Jurkat, Clone E6-1 (cell line): ENCODE measurements at places on chromosomes 12 and 14.

GRCh38 chr12:132689227-132689626 lies 1.8 kb downstream of the PXMP2 start:
- DNase-seq = no peak

- no peak for DNase-seq
Observed at GRCh38 chr12:52291267-52291935, at the start of gene KRT81. Gene KRT81 (minus strand): TSS chr12:52291534. CDS start chr12:52291465, 69 bp downstream.

DNA sequence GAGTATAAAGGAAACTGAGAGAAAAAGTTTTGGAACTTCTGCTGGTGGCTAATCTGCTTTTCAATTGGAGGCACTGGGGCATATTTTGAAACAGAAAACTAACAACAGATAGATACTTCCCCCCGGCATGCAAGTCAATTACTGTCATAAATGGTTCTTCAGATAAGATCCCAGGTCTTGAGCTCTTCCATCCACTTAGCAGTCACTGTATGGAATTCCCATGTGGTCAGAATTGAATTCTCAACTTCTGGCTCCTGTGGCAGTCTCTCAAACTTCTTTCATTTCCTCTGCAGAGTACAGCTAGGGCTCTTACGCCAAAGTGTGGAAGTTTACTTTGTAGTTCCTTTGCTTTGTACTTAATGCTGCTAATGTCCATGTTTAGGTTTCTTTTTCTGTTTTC lies 452.2 kb downstream of the IPO8 start:
- DNase-seq = no peak

DNA sequence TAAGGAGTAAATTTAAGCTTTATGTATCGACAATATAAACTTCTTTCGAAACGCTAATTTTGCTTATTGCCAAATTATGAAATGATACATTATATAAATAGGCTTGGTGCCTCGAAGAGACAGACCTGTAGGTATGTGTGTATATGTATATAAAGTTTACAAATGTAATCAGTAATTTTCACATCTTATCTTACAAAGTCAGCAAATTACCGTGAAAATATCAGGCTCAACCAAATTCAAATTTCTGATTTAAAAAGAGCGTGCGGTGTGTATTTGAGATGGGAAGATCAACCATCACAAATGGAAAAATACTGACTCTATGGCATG lies 605 bp downstream of the ZCRB1 start:
- DNase-seq = no peak

DNA sequence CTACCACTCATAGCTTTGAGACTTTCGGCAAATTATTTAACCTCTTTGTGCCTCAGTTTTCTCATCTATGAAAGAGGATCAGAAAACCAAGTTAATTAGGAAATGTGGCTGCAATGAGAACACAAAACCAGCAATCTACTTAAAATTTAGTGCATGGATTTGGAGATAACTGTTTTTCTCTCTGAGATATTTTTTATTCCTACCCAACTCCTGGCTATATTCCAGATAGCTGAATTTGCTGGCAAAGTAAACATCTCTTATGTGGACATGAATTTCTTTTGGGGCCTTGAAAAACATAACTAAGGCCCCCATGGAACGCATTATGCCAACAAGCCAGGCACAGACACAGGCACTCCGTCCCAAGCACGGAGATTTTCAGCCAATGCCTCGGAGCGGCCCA lies 53.4 kb upstream of the FOXN3 start:
- DNase-seq = no peak

DNA sequence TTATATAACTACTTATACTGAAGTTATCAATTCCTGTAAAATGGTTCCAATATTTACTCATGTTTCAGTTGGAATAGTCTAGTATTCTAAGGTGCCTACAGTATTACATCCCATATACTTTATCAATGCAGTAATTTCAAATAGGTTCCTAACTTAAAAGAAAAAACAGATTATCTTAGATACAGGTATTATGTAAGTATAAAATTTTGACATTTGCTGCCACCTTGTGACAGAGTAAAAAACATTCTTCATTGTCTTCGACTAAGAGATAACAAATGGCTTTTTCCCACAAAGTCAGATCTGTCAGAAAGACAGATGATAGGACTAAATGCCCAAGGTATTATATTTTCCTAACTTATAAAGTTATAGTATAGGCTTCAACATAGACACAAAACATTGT lies 78.7 kb downstream of the TXNDC16 start:
- peak; percentile 45 for DNase-seq

DNA sequence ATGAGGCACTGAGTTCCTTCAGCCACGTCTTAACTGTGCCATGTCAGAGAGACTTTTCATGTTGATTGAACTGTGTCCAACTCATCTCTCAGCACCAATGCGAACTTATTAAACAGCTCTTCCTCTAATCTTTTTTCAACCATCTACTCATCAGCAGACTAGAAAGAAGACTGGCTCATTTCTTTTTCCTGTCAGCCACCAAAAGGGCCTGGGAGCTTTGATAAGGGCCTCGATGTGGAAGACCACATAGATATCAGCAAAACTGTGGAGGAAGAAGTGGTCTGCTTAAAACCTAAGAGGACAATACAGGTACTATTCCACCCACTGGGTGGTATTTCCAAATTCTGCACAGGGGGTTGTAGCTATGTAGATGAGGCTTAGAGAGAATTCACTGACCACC lies 3.6 kb upstream of the PLXNC1 start:
- no peak for DNase-seq

DNA sequence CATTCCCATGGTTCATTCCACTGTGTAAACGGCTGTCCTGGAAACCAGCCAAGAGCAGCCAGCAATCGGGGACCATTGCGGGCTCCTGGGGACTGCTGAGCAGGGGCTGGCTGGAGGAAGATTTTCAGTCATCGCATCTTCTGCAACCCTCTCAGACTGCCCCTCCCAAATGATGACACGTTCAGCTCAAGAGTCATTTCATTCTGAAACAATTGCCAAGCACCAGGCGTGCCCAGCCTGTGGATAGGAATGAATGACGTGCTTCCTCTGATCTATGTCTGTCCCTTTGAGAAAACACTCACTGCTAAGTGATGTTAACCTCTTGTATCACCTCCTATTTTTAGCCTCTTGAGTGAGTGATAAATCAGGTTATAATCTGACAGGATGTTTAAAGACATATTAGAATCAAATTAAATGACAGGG lies 62.0 kb downstream of the NDUFA12 start:
- DNase-seq = no peak

DNA sequence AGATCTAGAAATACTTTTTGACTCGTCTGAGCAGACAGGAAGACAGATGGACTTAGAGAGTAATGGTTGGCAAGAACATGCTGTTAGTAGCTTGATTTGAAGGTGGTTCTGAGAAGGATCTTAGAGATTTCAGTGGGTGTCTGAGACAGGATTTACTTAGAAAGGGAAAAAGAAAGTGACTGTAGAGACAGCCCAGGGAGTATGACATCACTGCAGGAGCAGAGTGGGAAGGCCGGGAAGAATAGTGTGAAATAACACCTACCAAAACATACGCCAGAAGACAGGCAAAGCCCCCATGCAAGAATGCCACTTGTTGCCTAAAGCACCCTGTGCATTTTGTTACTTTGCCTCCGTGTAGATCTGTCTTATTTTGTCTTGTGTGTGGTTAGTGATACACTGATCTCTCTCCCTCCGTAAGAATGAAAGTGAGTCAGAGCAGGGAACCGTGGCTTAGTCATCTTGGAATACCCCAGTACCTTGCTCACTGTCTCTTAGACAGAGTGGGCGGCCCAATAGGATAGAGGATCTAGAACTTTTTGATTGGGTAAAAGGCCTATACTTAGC lies 161.3 kb upstream of the IFNG-AS1 start:
- DNase-seq = no peak

- no peak for DNase-seq
Observed at GRCh38 chr12:30564394-30564793, 131.3 kb downstream of the IPO8 start.

DNA sequence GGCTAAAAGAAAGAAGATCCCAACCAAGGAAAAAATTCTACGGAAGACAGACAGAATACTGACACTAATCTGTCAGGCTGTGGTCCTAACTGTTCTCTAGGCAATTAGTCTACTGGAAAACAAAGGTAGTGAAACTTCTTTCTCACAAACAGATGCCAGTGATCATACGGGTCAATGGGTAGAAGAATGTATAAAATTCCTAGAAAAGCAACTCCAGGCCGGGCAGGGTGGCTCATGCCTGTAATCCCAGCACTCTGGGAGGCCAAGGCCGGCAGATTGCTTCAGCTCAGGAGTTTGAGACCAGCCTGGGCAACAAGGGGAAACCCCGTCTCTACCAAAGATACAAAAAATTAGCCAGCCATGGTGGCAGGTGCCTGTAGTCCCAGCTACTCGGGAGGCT lies 64.8 kb downstream of the HECTD4 start:
- DNase-seq = no peak

DNA sequence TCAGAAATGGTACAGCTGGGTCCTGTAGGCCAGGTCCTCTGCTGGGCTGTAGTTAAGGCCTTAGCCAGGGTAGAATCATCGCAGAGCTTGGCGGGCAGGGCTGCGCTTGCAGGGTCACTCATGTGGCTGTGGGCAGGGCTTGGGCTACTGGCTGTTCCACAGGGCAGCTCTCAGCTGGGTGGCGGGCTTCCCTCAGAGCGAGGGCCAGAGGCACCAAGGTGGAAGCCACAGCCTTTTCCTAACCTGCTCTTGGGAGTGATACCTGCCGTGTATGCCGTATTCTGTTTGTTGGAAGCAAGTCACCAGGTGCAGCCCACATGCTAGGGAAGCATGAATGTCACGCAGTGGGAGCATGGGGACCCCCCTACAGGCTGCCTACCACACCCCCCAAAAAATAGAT lies 69.8 kb upstream of the RIN3 start:
- DNase-seq = no peak
